ENCODE measurements at places on chromosomes 1 and 21.
A peak's percentile ranks its signal among the peaks of the same experiment; 100 is the strongest.

DNA sequence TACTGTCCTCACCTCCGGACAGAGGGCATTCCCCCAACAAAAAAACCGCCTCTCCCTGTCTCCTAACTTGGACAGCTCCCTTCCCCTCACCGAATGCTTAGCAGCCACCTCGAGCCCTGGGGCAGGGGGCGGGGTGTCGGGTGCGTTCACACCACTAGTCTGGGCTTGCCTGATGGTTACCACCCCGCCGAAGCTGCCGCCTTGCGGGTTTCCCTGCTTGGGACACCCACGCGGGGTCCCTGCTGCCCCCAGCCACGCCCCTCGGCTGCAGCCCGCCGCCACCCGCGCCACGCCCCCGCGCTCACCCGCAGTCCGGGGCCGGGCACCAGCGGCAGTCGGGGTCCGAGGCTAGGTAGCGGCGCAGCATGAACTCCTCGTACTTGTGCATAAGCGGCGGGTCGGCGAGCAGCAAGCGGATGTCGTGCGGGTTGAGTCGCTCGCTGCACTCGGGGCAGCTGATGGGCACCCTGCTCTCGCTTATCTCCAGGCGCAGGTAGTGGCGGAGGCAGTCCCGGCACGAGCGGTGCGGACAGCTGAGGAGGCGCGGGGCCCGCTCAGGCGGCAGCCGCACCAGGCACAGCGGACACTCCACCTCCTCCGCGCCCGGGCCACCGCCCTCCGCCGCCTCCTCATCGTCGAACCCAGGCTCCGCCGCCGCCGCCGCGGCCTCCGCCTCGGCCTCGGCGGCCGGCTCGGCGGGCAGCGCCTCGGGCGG lies 706 bp downstream of the RNF19B start:
- peak; percentile 88 for DNase-seq

DNA sequence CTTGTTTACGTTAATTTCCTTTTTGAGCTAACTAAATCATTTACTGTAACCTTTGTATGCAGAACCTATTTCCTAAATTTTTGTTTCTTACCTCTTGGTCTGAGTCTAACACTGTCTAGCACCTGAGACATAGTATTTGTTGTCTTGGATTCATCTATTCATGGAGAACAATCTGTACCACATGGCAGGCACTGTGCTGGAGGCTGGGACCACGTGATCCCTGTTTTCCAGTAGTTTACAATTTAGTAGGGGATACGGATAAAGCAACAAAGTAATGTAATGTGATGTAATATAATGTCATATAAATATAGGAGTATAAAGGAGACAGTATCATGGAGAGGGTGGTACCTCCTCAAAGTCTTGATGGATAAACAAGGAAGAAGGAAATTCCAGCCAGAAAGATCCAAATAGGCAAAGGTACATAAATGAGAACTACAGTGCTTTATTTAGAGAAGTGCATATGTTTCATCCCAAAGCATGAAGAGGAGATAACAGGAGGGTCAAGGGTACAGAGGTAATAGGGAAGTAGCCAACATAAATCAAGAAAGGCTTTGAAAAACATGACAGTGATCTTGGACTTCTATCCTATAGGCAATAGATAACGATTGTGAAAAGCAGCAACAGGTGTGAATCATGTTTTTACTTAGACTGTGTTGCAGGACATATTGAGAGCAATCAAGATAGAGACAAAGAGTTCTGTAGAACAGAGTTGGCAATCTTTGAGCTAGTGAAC lies 25.9 kb upstream of the CLCA4 start:
- DNase-seq: no peak

DNA sequence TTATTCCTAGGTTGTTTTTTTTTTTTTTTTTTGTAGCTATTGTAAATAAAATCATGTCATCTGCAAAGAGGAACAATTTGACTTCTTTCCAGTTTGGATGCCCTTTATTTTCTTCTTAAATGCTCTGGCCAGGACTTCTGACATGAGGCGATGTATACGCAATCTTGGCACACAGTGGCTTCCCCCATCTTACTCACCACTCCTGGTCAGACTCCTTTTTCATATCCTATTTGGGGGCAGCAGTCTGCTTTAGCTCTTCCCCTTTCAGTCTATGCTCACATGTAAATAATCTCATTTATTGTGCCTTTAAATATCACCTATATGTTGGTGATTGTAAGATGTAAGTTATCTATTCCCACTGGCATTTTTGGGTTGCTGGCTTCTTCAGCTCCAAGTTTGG lies 56.1 kb downstream of the SLAMF6 start:
- DNase-seq: no peak

- DNase-seq: no peak
These were observed 7.6 kb downstream of the KCNJ6 start for GRCh38 chr21:37908691-37909090.

DNA sequence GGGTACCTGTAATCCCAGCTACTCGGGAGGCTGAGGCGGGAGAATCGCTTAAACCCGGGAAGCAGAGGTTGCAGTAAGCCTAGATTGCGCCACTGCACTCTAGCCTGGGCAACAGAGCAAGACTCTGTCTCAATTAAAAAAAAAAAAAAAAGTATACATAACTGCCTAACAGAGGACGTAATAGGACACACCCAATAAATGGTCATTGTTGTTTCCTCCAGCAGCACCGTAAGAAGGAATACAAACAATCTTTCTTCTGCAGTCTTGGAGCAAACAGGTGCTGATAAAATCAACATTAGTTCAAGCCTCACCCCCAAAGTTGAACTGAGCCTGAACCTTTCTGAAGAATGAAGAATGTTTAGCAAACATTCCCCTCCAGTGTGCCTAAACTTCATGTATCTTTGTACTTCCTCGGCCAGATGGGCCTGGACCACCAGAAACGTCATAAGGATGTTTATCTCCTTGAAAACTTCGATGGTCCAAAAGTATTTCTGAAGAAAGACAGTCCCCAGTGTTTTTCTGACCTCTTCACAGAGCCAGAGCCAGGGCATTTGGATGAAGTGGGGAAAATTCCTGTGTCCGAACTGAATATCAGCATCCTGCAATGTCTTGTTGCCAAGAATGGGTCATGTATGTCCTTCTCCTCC lies 136.8 kb upstream of the F3 start:
- DNase-seq: no peak

DNA sequence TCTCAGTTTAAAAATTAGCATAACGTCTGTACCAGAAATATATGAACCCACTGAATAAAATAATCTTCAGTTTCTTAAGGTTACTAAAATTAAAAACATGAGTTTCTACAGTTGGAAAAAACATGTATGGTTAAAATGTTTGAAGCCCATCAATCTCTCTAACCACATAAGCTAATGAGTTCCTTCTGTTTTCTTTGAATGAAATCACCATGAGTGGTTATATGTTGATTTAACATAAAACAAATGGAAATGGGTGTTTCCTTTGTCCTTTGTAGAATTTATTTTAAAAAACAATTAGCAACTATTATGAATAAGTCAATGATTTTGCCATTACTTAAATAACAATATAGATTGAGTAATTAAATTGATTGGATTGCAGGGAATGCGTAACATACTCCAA lies 3.0 kb upstream of the ADGRL2 start:
- DNase-seq: no peak

DNA sequence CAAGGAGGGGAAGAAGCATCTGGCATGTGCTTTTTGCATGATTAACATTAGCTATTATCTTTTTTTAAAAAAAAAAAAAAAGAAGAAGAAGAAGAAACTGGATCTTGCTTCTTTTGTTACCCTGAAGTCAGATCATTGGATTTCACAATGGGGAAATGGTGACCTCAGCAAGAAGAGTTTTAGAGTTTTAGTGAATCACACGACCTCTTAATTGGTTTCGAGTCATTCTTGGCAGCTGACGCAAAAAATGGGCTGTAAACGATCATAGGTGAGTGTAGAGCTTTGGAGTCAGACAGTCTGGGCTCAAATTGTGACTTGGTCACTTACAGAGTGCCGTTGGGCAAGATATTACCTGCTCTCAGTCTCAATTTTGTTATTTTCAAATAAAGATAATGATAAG lies 33.3 kb upstream of the PGBD5 start:
- DNase-seq: no peak
